Ureter (tissue), 1 donor: ENCODE measurements at places on chromosomes 4 and X. TPM values are rescaled to one million over a fixed set of nuclear protein-coding genes. Genes with fewer than 3 reads are reported as not detected.
A peak's percentile ranks its signal among the peaks of the same experiment; 100 is the strongest.

GRCh38 chr4:114038762-114039387 lies 59.4 kb upstream of the ARSJ start:
- no peak for DNase-seq

The ODAPH gene
- total RNA-seq, result not detected

- DNase-seq, result no peak
These were observed 141.9 kb downstream of the SLIT2 start for GRCh38 chr4:20393486-20394100.

The PRDM8 gene
- total RNA-seq, result 8.3 TPM

- no peak for DNase-seq
These were observed 285.1 kb downstream of the FRMPD4 start for GRCh38 chrX:12423346-12423745.

GRCh38 chrX:45806410-45807121 lies 605.9 kb upstream of the DIPK2B start:
- DNase-seq, result no peak

DNA sequence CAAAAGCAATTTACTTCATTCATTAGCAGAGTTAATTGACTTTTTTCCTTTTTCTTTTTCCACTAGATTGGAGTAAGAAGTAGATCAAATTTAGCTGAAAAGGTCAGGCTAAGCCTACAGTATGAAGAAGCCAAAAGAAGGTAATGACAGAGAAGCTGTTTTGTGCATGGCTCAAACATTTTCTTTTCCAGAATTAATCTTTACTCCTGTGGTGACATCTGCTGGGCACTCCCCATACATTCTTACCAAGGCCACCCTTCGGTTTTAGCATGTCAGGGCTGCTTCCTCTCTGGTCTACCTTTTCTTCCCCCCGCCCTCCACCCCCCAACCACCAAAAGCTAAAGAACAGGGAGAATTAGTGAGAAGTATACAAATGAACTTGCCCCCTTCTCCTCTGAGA lies 70.2 kb downstream of the CLDN22 start:
- DNase-seq, result no peak

- no peak for DNase-seq
These were observed 61.4 kb downstream of the KLHL4 start for GRCh38 chrX:87578978-87579377.

- no peak for DNase-seq
These were observed 296.1 kb upstream of the LDB2 start for GRCh38 chr4:17194586-17194985.

The MAGEB1 gene
- total RNA-seq, result not detected

GRCh38 chr4:46909078-46909477 lies at the start of gene COX7B2:
Gene COX7B2, minus strand, starts transcription at chr4:46909245. Its CDS starts 174,053 bp downstream, at chr4:46735192.
- no peak for DNase-seq

- peak; percentile 46 for DNase-seq
These were observed 223.9 kb upstream of the ANKRD50 start for GRCh38 chr4:124936427-124936826.

GRCh38 chr4:55920571-55920970 lies 28.2 kb upstream of the CEP135 start:
- DNase-seq, result no peak

The NRK gene
- total RNA-seq, result 2.2 TPM

DNA sequence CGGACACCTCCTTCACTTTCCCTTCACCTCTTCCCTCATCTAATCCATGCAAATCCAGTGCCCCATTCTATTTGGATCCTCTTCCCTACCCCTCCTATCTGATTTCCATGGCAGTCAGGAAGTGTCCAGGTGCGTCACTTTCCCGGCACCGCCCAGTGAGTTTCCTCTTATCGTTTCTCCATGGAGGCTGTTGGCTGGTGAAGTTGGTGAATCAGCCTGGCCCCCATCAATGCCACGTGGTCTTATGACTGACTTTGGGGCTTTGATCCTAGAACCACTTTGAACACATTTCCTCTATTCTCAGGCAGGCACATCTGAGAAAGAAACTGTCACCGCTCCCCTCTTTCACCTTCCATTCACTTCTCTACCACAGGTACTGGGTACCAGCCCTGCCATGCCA lies 137.8 kb downstream of the CEP135 start:
- no peak for DNase-seq

The PAGE2B gene
- not detected for total RNA-seq

- no peak for DNase-seq
These were observed 471.8 kb downstream of the KCNIP4 start for GRCh38 chr4:21476757-21477156.

- no peak for DNase-seq
These were observed 4.6 kb downstream of the NAT8L start for GRCh38 chr4:2063557-2064275.

DNA sequence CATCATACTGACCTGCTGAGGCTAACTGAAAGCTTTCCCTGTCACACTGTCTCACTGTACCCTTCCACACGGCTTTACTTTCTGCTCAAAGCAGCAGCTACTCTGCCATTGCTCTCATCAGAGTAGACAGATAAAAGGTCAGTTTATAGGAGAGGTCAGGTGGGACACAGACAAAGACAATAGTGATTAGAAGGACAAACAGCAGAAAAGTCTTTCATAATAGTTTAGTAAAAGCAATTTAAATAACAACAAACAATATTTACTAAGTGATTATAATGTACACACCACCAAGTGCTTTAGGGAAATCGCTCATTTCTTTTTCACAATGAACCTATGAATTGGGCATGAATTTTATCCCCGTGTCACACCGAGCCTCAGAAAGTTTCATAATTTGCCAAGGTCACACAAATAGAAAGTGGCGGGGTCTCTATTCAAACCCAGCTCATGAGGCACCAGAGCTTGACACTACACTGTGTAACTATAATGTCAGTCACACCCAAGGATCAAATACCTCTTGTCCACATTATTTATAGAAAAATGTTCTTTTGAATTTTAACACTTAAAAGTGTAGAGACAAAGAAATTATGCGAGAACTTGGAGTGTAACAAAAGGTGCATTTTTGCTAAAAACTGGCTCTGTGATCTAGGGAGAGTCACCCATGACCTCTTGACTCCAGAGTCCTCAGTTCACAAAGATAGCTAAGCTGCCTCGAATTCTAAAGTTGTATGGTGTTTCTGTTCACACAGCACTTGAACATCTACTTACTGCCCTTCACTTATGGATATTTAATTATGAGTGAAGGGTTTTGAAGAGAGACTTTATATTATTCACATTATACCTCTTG lies 24.5 kb upstream of the SORBS2 start:
- DNase-seq, result no peak

The TMPRSS11F gene
- not detected for total RNA-seq

DNA sequence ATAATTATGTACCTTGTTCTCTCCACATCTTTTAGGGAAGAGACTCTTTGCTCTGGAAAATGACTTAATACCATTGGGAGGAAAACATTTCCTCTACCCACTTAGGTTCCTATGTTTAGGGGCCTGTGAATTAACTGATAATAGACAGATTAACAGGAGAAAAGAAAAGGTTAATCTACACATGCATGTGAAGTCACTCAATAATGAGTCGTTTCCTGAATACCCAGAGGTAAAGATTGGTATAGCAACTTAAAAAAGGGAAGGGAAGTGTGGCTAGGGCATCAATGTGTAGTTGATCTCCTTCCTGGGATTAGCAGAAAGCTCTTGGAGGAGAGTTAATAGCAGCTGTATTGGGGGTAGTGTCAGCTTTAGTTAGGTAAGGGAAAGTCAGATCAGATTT lies 419.5 kb upstream of the ATOH1 start:
- DNase-seq, result no peak

DNA sequence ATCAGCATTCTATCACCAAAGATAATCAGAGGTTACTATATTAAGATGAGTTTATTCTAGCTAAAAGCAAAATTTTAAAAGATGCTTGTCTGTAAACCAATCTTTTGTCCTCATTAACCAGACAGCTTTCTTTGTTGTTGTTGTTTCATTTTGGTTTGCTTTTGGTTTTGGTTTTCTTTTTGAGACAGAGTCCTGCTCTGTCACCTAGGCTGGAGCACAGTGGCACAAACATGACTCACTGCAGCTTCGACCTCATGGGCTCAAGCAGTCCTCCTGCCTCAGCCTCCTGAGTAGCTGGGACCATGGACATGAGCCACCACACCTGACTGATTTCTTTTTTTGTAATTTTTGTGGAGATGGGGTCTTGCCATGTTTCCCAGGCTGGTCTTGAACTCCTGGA lies 102.9 kb downstream of the COX18 start:
- DNase-seq, result no peak

The IL9R gene
- total RNA-seq, result 22.1 TPM

DNA sequence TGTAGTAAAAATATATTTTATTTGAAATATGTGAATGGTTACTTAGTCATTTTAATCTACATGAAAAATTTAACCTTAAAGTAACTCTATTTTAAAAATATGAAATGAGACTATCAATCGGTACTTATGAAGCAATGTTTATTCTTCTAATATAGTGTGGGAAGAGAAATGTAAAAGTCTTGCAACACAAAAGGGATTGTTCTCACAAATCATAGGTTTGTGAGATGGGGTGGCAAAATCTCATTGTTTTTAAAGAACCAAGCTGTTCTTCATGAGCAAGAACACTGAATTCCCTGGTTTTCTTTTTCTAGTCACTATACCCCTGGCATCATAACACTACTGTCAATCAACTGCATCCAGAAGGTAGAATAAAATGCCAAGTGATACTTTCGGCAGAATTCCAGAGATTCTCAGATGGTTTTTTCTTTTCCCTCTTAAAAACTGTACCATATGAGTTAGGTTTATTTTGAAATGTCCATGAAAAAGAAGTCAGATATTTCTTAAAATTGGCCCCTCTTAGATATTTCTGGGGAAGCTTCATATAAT lies 52.2 kb downstream of the SNCA start:
- DNase-seq, result no peak

GRCh38 chr4:24589448-24589847 lies 5.1 kb upstream of the DHX15 start:
- DNase-seq, result no peak

GRCh38 chr4:26126994-26127393 lies 193.8 kb upstream of the RBPJ start:
- DNase-seq, result no peak

DNA sequence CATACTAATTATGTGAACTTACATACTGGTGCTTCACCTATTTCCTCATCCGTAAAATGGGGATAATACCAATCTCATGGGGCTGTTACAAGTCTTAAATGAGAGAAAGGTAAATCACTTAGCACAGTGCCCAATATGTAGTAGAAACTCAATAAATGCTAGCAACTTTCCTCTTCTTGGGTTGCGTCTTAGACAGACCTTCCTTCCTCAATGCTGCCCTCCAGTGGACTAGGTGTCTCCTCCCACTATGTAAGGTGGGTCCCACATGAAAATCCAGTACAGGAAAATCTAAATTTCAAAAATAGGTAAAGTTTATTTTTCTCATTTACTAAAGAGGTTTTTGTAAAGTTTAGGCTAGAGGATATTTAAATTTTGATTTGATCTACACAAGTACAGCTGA lies 20.6 kb downstream of the ZDHHC9 start:
- DNase-seq, result no peak

The MAOA gene
- total RNA-seq, result 241 TPM

DNA sequence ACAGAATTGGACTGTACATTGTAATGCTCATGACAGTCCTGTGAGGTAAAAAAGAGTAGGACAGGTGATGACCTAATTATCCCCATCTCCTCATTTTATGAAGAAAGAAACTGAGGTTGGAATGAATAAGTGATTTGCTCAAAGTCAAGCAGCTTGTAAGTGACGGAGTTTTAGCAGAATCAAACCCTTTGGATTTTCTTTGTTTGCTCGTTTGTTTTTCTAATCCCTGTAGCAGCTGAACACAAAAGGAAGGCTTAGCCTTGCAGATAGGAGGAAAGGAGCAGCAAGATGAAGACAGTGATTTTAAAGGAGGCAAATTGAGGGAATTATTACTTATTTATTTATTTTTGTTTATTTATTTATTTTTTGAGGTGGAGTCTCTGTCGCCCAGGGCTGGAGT lies 528.4 kb upstream of the AMOT start:
- DNase-seq, result no peak

GRCh38 chr4:131054489-131055019 lies 1958.6 kb downstream of the C4orf33 start:
- no peak for DNase-seq

DNA sequence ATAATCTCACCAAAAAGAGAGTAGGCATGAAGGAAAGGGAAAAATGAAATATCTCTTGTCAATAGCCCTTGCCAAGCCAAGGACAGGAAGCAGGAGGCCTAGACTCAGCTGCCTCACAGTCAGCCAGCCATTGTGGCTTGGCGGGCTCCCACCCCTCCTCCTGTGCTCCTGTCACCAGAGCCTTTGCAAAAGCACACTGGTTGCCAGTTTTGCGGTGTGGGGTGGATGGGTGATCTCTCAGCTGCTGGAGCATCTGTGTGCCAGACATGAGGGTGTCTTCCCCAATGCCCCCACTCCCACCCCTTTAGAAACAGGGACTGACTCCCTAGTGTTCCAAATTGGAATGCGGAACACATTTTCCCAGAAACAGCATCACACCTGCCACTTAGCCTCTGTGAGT lies 26.1 kb downstream of the ARHGEF6 start:
- no peak for DNase-seq

- no peak for DNase-seq
These were observed 24.8 kb upstream of the CYBB start for GRCh38 chrX:37755025-37755424.

- no peak for DNase-seq
These were observed 37.3 kb downstream of the MANBA start for GRCh38 chr4:102723511-102723910.

- DNase-seq, result peak; percentile 70
These were observed 80.8 kb downstream of the ANKRD50 start for GRCh38 chr4:124631760-124632159.

The PLCXD1 gene
- 15.1 TPM for total RNA-seq

GRCh38 chrX:96591421-96591820 lies 93.2 kb upstream of the DIAPH2 start:
- no peak for DNase-seq

The SPCS3 gene
- total RNA-seq, result 122 TPM

GRCh38 chr4:85414972-85415371 lies 60.0 kb upstream of the ARHGAP24 start:
- no peak for DNase-seq

GRCh38 chrX:114889481-114889880 lies 127.9 kb downstream of the IL13RA2 start:
- no peak for DNase-seq

The LANCL3 gene
- 1.9 TPM for total RNA-seq

GRCh38 chrX:47068720-47069119 lies 9.5 kb upstream of the RGN start:
- no peak for DNase-seq

DNA sequence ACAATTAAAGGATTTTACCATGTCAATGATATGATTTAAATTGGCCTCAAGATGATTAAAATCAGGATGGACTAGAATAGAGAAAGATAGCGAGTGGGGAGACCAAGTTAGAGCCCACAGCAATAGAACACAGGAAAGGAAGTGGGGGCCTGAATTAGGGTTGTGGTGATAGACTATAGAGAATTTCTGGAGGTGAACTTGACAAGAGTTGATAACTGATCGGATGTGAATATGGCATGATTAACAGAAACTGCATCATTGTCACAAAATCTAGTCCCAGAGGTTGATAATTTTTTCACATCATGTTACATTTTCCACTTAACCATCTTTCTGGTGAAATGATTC lies 26.3 kb upstream of the TRPC3 start:
- no peak for DNase-seq

The EGF gene
- 0.23 TPM for total RNA-seq
